GM20000 (cell line): ENCODE measurements at places on chromosomes 5 and 9.

- no peak for DNase-seq
Measured at GRCh38 chr5:65544473-65544872, 18.5 kb downstream of the CENPK start.

GRCh38 chr5:136080483-136081216, 51.9 kb downstream of the TGFBI start:
- peak; percentile 85 for DNase-seq

DNA sequence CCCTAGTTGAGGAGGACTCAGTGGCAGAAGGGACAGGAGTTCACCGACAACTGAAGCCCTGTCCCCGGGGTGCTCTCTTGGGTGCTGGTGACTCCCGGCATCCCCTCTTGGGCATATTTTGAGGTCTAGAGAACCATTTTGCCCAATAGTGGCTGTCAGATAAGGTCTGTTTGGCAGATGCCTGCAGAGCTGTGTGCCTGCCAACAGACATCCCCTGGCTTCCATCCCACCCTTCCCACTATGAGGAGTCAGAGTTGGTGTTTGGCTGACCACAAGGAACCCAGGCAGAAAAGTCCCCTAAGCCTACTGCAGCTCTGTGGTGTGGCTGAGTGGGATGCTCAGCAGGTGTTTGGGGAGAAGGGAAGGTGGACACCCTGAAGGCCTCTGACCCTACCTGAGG, 207.0 kb downstream of the AUH start:
- no peak for DNase-seq

GRCh38 chr5:127916885-127917573, 166.5 kb upstream of the SLC12A2 start:
- DNase-seq = no peak

- DNase-seq = no peak
Measured at GRCh38 chr5:131303537-131303936, 39.7 kb downstream of the CDC42SE2 start.

DNA sequence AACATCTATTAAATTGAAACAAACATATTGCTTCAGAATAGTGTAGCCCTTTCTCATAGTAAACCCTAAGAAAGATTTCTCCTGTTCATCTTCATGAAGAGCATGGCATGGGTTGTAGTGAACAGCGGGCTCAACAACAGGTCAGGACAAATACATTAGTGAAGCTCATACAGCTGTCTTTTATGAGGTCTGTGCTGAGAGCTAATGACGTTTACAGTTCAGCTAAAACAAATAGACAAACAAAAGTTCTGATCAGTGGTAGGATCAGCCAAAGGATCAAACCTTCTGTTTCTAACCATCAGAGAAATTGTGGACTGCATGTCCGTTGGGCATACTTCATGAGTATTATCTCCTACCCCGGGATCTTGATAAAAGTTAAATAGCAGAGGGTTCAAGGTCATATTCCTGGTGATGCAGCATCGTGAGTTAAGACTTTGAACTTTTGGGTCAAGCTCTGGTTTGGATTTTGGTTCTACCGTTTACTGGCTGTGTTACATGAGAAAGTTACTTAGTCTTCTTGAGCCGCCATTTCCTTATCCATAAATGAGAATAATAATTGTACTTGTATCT, 37.9 kb downstream of the ACO1 start:
- no peak for DNase-seq

- DNase-seq = no peak
Measured at GRCh38 chr5:3230254-3230653, 365.4 kb upstream of the IRX1 start.

DNA sequence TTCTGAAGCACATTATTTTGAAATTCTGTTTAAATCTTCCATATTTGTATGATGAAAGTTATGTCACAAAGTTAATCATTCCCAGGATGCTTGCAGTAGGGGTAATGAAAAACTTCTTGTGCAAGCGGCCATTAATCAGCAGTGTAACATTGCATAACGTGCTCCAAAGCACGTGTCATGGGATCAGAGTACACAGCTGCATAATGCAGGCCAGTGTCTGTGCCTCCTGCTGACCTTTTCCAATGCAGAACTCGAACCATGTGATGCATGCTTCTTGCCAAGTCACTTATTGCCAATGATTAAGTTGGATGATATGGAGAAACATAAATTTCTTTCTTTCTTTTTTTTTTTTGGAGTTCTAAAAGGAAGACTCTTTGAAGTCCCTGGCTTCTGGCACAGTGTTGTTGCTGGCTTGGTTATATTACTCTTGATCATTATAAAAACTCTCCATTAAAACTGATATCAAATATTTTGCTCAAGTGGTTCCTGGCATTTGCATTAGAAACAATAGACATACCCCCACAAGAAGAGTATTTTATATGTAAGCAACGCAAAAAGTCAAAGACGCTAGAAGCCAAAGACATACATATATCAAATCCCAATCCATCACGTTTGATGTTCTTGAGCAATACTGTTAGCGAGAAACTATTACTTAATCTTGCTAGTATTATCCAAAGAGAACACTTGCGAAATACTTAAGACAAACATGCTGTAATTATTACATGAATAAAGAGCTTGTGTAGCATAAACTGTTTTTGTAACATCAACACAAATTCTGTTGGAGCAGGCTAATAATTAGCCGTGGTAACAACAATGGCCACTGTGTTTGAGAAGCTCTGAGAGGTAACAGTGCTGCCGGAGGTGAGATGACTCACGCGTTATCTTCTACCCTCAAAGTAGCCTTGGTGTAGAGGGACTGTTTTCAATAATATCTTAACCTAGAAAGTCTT, 164.2 kb downstream of the AUH start:
- DNase-seq = no peak

- no peak for DNase-seq
Measured at GRCh38 chr9:83106263-83106662, 43.3 kb upstream of the RASEF start.

GRCh38 chr5:135559354-135559753, 19.4 kb downstream of the CXCL14 start:
- no peak for DNase-seq

- no peak for DNase-seq
Measured at GRCh38 chr9:18636781-18637180, 162.8 kb downstream of the ADAMTSL1 start.

- DNase-seq = peak; percentile 46
Measured at GRCh38 chr5:87069974-87070608, 197.6 kb upstream of the RASA1 start.
